ENCODE measurements at places on chromosomes 16 and 17. TPM values are rescaled to one million over a fixed set of nuclear protein-coding genes. Genes with fewer than 3 reads are reported as not detected.

The CSH2 gene
- total RNA-seq, result not detected

The KREMEN2 gene
- 2.5 TPM for total RNA-seq

The SERPINF2 gene
- total RNA-seq, result 3.1 TPM

The SPHK1 gene
- 32.8 TPM for total RNA-seq

The PTGES3L gene
- 1.0 TPM for total RNA-seq

The PRR14 gene
- total RNA-seq, result 26.6 TPM

The FZD2 gene
- total RNA-seq, result 36.5 TPM

The NCBP3 gene
- 26.3 TPM for total RNA-seq

The PDP2 gene
- 8.2 TPM for total RNA-seq

The FOXC2 gene
- total RNA-seq, result 5.1 TPM

The ARL17B gene
- 4.8 TPM for total RNA-seq

The TEKT1 gene
- total RNA-seq, result 0.21 TPM

The TOM1L1 gene
- 36.0 TPM for total RNA-seq

The GDPD1 gene
- 0.77 TPM for total RNA-seq

The SCNN1G gene
- total RNA-seq, result 2.0 TPM

The TBC1D28 gene
- not detected for total RNA-seq

The CLEC3A gene
- total RNA-seq, result not detected

The UBE2O gene
- total RNA-seq, result 27.8 TPM

The DOC2B gene
- 1.8 TPM for total RNA-seq

The PABPN1L gene
- total RNA-seq, result not detected

The MEFV gene
- total RNA-seq, result 0.02 TPM

The TMC5 gene
- 4.8 TPM for total RNA-seq

The ULK2 gene
- 14.9 TPM for total RNA-seq

The PLA2G10 gene
- total RNA-seq, result 0.63 TPM

The USP43 gene
- total RNA-seq, result 3.9 TPM

The TNFRSF17 gene
- total RNA-seq, result not detected

The RAMP2 gene
- total RNA-seq, result 1.1 TPM

The TPSD1 gene
- not detected for total RNA-seq
